ENCODE measurements at places on chromosomes 5 and 9. TPM values are rescaled to one million over a fixed set of nuclear protein-coding genes. Genes with fewer than 3 reads are reported as not detected.

- no peak for DNase-seq
- peaks cover 4% of the 10 kb centered on the region for H3K36me3 ChIP-seq
- peak overlapping the region; percentile 31 for H3K4me3 ChIP-seq
- H3K27ac ChIP-seq: peak overlapping the region; percentile 94
Measured at GRCh38 chr5:132425009-132425937, 55.8 kb downstream of the SLC22A5 start.

The EDIL3 gene
- 42.4 TPM for total RNA-seq

- H3K27me3 ChIP-seq: no peaks in the 10 kb centered on the region
- H3K4me3 ChIP-seq: no peak overlapping the region
- H3K27ac ChIP-seq: no peak overlapping the region
- no peak for DNase-seq
- no peaks in the 10 kb centered on the region for H3K36me3 ChIP-seq
Measured at GRCh38 chr9:96858018-96858573, 3.8 kb upstream of the ZNF782 start.

- H3K27ac ChIP-seq: no peak overlapping the region
- no peak for DNase-seq
- H3K27me3 ChIP-seq: no peaks in the 10 kb centered on the region
- no peaks in the 10 kb centered on the region for H3K36me3 ChIP-seq
Measured at GRCh38 chr9:114202849-114203248, 47.5 kb downstream of the COL27A1 start.

The IFNB1 gene
- total RNA-seq: not detected

- peaks cover 8% of the 10 kb centered on the region for H3K4me1 ChIP-seq
- no peaks in the 10 kb centered on the region for H3K27me3 ChIP-seq
- DNase-seq: no peak
- H3K27ac ChIP-seq: no peak overlapping the region
Measured at GRCh38 chr9:92607088-92607487, 62.8 kb downstream of the IPPK start.

The PCDHB3 gene
- total RNA-seq: 1.9 TPM

- H3K4me1 ChIP-seq: no peaks in the 10 kb centered on the region
- H3K4me3 ChIP-seq: no peak overlapping the region
- no peaks in the 10 kb centered on the region for H3K36me3 ChIP-seq
Measured at GRCh38 chr5:43245724-43246385, 53.8 kb downstream of the NIM1K start.

The NR2F1 gene
- 83.2 TPM for total RNA-seq

The TIMD4 gene
- total RNA-seq: not detected

GRCh38 chr9:120735415-120736126, 21.3 kb upstream of the MEGF9 start:
- no peaks in the 10 kb centered on the region for H3K36me3 ChIP-seq
- peaks cover 25% of the 10 kb centered on the region for H3K4me1 ChIP-seq
- no peaks in the 10 kb centered on the region for H3K27me3 ChIP-seq

- no peak overlapping the region for H3K27ac ChIP-seq
- no peaks in the 10 kb centered on the region for H3K36me3 ChIP-seq
- DNase-seq: no peak
- H3K4me3 ChIP-seq: no peak overlapping the region
Measured at GRCh38 chr9:18666986-18667772, 193.2 kb downstream of the ADAMTSL1 start.

GRCh38 chr9:77978086-77978781, 53.4 kb downstream of the GNAQ start:
- no peaks in the 10 kb centered on the region for H3K36me3 ChIP-seq
- peaks cover 53% of the 10 kb centered on the region for H3K4me1 ChIP-seq
- H3K27me3 ChIP-seq: no peaks in the 10 kb centered on the region
- DNase-seq: no peak
- peak overlapping the region; percentile 58 for H3K27ac ChIP-seq

DNA sequence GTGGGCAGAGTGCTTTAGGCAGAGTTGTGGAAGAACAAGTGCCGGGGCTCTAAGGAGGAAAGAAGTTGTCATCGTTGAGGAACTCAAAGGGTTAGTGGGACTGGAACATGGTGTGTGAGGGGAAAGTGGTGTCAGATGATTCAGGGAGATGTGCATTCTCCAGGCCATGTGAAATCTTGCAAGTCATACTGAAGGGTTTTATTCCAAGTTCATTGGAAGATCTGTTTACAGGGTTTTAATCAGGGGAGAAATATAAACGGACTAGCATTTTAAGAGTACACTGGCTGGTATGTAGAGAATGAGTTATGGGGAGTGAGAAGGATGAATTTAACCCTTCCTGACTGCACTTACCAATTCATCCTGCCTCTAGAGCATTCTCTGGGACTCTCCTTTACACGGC, 49.3 kb downstream of the NR2F1 start:
- H3K36me3 ChIP-seq: no peaks in the 10 kb centered on the region
- no peak overlapping the region for H3K27ac ChIP-seq
- H3K4me3 ChIP-seq: no peak overlapping the region
- H3K27me3 ChIP-seq: no peaks in the 10 kb centered on the region
- H3K4me1 ChIP-seq: no peaks in the 10 kb centered on the region
- DNase-seq: no peak
